Stimulated activated effector memory CD8-positive, alpha-beta T cell treated with anti-CD3 and anti-CD28 coated beads, Interleukin-12 subunit alpha, Interleukin-12 subunit beta, amount 100 ng/mL, for 72 hours (primary cell): ENCODE measurements at places on chromosomes 2 and 18.

DNA sequence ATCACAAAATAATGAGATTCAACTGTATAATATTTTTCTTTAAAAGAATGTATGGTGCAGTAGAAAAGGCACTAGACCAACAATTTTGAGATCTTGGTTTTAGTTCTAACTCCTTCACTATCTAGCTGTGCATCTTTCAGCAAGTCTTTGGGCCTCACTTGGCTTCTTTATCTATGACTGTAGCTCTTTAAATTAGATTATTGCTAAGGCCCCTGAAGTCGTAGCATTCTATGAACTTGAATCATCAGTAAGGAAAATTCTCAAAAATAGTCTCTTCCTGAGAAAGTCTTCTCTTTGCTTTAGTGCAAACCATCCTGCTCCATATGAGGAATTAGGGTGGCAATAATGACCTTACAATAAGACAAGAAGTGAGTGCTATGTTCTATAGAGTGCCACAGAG is 140.4 kb downstream of the FTCDNL1 start:
- no peak for DNase-seq

GRCh38 chr2:196640031-196640548 is 575 bp downstream of the CCDC150 start:
- DNase-seq, result no peak

DNA sequence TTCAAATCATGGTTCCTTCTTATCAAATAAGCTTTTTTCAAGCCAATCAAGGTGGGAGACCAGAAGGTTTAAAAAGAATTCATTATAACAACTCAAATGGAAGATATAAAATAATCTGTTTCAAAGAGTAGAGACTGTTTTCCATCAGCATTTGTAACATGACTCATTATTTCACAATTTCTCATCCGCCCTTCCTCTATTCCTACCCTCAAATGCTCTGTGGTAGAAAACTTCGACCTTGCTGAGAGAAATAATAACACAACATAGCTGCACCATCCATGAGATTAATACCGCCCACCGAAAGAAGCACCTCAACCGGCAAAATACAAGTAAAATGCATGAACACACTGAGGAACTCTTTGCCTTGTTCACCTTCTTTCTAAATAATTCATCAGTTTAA is 2039.2 kb upstream of the CELF4 start:
- DNase-seq, result no peak

- no peak for DNase-seq
These were observed 223.5 kb downstream of the NDUFA10 start for GRCh38 chr2:239801404-239802184.

DNA sequence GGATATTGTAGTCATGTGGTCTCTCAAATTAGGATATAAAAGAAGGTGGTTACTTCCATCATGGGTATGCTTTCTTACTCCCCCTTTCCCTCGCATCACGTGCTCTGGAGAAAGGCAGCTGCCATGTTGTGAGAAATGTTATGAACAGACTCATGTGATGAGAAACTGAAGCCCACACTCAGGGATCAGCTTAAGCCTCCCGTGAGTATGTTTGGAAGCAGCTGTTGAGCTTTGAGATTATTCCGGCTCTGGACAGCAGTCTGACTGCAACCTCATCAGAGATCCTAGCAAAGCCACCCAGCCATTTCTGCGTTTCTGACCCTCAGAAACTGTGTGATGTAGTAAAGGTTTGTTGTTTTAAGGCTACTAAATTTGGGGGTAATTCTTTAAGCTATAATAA is 700.1 kb downstream of the ADCYAP1 start:
- DNase-seq, result no peak

- no peak for DNase-seq
These were observed 47.5 kb upstream of the SPATS2L start for GRCh38 chr2:200258881-200259576.

GRCh38 chr2:9799011-9799596 is 44.2 kb upstream of the TAF1B start:
- no peak for DNase-seq

- no peak for DNase-seq
These were observed 501.6 kb upstream of the NRP2 start for GRCh38 chr2:205180730-205181129.
